LHCN-M2 (cell line): ENCODE measurements at places on chromosomes 2 and 18. TPM values are rescaled to one million over a fixed set of nuclear protein-coding genes. Genes with fewer than 3 reads are reported as not detected.

- no peak for DNase-seq
Observed at GRCh38 chr2:170237572-170238120, 59.7 kb downstream of the MYO3B start.

Gene CNGA3
- 0.23 and 0.58 TPM in 2 replicates for total RNA-seq

GRCh38 chr2:197704434-197705120, 592 bp upstream of the MARS2 start:
- no peak for DNase-seq

GRCh38 chr2:2557475-2557874, 226.4 kb upstream of the MYT1L start:
- no peak for DNase-seq

DNA sequence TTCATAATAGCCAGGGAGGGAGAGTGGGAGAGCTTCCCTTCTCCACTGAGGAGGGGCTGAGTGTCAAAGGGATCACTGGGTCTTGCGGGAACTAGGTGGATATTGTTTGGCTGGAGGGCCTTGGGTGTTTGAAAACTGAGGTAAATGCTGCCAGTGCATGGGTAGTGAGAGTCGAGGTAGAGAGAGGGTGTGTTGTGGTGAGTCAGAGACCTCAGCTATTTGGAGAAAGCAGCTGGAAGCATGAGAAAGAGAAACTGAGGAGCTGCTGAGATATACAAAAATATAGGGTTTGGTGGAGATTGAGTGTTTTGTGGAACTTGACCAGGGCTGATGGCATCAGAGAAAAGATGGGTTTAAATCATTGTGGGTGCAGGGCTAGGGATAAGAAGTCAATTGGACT, 127.0 kb upstream of the CCDC195 start:
- peak; percentile 64 for DNase-seq

DNA sequence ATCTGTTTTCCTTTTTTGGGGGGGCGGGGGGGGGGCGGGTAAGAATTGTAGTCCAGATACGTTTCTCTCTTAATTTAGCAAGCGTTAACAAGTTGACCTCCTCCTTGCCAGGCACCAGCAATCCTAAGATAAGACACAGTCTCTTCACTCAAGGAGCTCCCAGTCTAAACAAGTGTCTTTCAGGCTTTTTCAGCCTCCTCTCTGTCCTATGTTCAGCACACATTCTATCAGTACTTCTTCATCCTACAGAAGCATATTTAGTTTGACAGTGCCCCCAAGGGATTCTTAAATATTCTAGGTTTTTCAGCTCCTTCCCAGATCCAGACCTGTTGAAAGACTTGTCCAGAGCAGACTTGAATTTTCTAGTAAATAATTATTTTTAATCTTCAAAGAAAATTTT, 2.7 kb downstream of the PPP1CB start:
- no peak for DNase-seq

DNA sequence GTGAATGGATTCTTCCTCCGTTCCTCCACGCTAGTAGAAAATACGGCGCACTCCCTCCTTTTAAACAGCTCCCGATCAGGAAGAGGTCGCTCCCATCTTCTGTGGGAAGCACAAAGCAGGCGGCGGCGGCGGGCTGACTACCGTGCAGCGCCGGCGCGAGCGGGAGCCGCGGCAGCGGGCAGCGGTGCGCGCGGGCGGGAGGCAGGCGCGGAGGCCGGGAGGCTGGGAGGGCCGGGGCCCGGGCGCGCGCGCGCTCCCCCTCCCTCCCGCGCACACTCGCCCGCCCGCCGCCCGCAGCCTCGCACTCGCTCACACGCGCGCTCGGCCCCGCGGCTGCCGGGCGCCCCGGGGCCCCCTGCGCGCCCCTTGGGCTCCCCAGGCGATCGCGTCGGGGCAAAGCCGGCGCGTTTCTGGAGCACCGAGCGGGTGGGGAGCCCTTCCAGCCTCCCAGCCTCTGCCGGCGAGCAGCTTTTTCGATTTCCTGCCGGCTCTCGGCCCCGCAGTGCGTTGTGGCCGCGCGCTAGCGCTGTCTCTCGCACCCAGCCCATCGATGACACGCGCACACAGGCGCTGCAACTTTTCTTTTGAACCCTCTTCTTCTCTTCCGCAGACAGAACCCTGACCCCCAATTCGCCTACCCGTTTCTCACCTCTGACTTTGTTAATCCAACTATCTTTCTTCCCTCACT, at the start of gene SLC8A1:
TSS of gene SLC8A1 (minus strand) at position 173 of the 688 bp plus-strand sequence.
- peak; percentile 51 for DNase-seq

Gene TXNDC2
- 0.32 and 0.63 TPM in 2 replicates for total RNA-seq

Gene HTR2B
- 0.13 and 0.52 TPM in 2 replicates for total RNA-seq

Gene PLCL1
- total RNA-seq = 0.06 TPM in 1 of 2 replicates, not detected in the other

Gene REG1A
- not detected in 2 replicates for total RNA-seq

DNA sequence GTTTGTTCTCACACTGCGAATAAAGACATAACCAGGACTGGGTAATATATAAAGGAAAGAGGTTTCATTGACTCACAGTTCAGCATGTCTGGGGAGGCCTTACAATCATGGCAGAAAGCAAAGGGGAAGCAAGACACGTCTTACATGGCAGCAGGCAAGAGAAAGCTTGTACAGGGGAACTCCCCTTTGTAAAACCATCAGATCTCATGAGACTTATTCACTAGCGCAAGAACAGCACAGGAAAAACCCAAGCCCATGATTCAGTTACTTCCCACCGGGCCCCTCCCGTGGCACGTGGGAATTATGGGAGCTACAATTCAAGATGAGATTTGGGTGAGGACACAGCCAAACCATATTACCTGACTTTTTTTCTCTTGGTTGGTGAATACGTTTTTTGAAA, 51.3 kb downstream of the TMEM247 start:
- DNase-seq = no peak

DNA sequence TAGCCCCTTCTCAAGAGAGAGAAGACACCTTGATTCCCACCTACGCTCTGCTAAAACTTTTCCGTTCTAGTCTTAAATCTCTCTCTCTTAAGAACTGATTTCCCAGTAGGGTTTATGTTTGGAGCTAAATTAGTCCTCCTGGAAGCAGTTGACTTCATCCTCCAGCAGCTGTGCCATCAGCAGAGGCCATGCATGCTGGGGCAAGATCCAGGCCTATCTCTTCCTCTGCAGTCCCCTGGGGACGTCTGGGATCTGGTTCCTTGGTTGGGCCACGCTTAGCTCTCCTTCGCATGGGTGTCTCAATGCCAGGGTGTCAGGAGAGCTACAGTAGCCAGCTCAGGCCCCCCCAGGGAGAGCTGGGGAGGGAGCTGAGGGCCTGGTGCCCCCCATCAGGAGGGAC, 49.7 kb downstream of the HPCAL1 start:
- DNase-seq = no peak

Gene TUBB8B
- total RNA-seq = not detected in 2 replicates
